ENCODE measurements at places on chromosomes 6 and 20.
A peak's percentile ranks its signal among the peaks of the same experiment; 100 is the strongest.

- no peak for DNase-seq
Observed at GRCh38 chr6:167892835-167893815, 66.4 kb downstream of the AFDN start.

DNA sequence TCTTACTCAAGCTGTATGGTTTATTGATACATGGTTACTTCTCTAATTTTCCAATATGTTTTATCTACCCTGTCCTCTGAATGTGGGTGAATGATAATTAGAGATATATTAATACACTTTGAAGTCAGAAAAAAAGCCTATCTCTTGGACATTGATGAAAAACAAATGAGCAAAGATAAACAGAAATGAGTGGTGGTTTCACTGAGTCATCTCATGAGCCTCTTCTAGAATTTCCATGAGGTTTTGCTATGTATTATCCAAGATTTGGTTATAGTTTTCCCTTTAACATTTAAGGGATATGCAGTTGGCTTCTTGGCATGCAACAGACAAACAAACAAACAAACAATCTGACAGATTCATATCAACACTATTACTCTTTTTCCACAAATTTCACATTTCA is 586.8 kb downstream of the RFPL4B start:
- no peak for DNase-seq

DNA sequence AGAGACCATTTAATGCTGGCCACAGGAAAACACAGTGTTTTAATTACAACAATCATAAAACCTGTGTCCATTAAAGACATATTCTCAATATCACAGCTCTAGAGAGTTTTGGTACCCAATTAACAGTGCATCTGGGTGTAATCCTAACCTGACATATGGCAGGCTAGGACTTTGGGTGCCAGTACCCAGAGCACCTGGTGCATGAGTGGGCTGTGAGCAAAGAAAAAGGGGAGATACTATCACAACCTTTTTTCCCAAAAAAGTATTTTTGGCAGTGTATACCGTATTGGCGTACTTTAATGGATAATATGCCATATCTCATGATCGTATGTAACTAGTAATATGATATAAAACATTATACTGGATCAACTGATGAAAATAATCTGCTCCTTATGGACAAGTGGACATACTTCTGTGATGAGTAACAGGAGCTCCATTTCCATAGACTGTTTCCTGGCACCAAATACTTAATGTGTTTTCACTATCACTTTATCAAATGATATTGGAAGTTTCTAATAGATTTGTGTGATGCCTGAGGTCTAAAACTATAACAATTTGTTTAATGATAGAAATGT is 91.7 kb downstream of the COL19A1 start:
- no peak for DNase-seq

- DNase-seq: no peak
Observed at GRCh38 chr6:67640484-67640883, 994.6 kb upstream of the ADGRB3 start.

DNA sequence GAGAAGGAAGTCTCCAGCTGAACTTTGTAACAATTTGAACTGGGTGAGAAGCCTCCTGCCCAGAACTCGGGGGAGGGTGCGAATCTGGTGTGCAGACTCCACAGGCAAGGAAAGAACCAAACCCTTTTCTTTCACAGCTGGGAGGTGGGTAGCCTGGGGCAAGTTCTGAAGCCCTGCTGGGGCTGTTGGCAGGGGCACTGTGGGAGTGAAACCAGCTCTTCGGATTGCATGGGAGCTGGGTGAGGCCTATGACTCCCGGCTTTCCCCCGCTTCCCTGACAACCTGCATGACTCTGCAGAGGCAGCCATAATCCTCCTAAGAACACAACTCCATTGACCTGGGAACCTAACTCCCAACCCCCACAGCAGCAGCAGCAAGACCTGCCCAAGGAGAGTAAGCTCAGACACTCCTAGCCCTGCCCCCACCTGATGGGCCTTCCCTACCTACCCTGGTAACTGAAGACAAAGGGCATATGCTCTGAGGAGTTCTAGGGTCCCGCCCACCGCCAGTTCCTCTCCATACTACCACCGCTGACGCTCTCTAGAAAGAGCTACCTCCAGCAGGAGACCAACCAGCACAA is 37.5 kb downstream of the SOD2 start:
- no peak for DNase-seq

DNA sequence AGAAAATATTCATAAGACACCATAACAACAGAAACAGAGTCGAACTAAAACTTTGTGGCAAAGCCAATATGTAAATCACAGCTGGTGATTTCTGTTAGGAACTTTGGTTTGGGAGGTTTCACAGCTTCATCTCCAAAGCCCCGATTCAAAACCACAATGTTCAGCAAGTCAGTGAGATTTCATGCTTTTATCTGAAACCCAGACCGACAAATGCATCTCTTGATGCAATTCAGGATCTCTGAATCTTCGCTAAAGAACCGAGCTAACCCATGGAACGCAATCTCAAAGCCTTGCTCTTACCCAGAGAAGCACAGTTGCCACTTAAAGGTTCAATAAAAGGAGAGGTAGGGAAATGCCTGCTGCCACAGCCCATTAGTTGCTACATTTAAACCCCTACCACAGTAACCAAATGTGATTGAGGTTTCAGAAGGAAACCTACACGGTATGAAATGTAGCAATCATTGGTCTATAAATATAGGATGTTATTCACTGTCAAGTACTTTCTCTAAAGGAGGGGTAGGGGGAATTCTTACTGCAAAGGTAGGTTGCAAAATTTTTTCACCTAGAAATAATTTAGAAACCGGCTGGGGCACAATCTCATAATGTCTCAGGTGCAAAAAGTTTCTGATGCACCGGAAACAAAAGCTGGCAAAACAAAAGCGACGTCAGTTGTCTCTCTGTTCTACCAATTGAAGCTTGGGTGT is 381.0 kb upstream of the ARID1B start:
- no peak for DNase-seq

- no peak for DNase-seq
Observed at GRCh38 chr6:25990172-25990873, 27.7 kb downstream of the TRIM38 start.

DNA sequence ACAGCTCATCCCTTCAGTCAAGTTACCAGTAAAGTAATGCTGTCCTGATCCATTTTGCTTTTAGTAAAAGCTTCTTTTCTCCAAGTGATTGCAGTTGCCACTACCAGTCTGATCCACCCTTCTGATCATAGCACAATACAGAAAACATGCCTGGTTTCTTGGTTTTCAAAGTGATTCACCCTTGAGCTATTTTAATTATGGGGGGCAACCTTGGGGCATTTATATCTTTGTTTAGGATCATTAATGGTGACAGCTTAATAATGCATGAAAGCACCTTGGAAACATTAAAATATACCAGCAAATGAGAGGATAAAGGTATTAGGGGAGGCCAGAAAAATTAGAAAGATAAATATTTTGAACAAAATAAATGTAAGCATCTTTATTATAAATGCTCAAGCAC is 38.4 kb downstream of the LRRC1 start:
- DNase-seq: no peak

- no peak for DNase-seq
Observed at GRCh38 chr6:103870970-103871369, 988.7 kb downstream of the HACE1 start.

- peak; percentile 5 for DNase-seq
Observed at GRCh38 chr6:29552512-29553051, 7.0 kb downstream of the UBD start.

- DNase-seq: no peak
Observed at GRCh38 chr20:8228315-8228714, 96.2 kb downstream of the PLCB1 start.

- peak; percentile 39 for DNase-seq
Observed at GRCh38 chr6:10478187-10479040, 42.7 kb upstream of the GCNT2 start.

GRCh38 chr6:70215460-70216108 is 87.3 kb downstream of the COL9A1 start:
- DNase-seq: no peak

DNA sequence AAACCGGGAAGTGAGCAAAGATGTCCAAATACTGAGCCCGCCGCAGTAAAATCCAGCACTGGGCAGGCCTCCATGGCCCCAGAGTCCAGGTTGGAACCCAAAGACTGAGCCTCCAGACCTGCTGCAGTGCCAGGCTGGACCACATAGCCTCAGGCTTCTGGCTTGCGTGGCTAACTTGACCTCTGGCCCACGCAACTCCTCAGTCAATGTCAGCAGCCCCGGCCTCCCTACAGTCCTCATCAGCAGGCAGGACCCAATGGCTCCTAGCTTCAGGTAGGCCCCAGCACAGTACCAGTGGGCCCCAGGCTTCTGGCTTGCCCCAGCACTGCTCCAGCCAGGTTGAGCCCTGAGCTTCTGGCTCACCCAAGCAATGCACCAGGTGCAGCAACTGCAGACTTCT is 245.1 kb upstream of the AFDN start:
- no peak for DNase-seq
